Cardiac septum (tissue), 1 donor: ENCODE measurements at places on chromosomes 5 and 9. TPM values are rescaled to one million over a fixed set of nuclear protein-coding genes. Genes with fewer than 3 reads are reported as not detected.
A peak's percentile ranks its signal among the peaks of the same experiment; 100 is the strongest.

SLC25A2 gene
- not detected for total RNA-seq

NIPAL4 gene
- 0.30 TPM for total RNA-seq

MOB3B gene
- total RNA-seq, result 0.51 TPM

SLCO6A1 gene
- total RNA-seq, result not detected

HAND1 gene
- 18.3 TPM for total RNA-seq

SLC6A19 gene
- total RNA-seq, result 0.05 TPM

FOXI1 gene
- not detected for total RNA-seq

EGFL7 gene
- total RNA-seq, result 85.3 TPM

LCN1 gene
- not detected for total RNA-seq

IFNA21 gene
- total RNA-seq, result not detected

LRRC14B gene
- total RNA-seq, result 8.5 TPM

NKD2 gene
- total RNA-seq, result 3.6 TPM

DNA sequence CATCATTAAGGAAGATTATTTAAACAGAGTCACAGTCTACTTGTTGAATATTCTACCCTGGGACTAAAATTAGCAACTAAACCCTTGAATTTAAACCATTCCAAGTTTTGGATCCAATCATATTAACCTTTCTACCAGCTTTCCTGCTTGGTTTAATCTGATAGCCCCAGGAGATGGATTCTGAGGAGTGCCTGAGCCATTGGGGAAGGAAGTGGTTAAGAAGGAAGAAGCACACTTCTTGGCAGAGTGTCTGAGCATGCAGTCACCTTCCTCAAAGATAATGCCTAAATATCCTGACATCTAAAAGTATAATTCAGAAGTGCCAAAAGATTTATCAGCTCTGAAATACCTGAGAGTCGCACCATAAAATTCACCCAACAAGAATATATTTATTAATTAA lies 74.1 kb upstream of the SNCAIP start:
- DNase-seq, result no peak

GRCh38 chr5:126531543-126532120 lies 63.4 kb downstream of the ALDH7A1 start:
- DNase-seq, result no peak

GRCh38 chr5:149320791-149321330 lies 24.4 kb upstream of the GRPEL2 start:
- DNase-seq, result peak; percentile 90

- DNase-seq, result no peak
Measured at GRCh38 chr9:131995382-131995781, 84.3 kb downstream of the MED27 start.

DNA sequence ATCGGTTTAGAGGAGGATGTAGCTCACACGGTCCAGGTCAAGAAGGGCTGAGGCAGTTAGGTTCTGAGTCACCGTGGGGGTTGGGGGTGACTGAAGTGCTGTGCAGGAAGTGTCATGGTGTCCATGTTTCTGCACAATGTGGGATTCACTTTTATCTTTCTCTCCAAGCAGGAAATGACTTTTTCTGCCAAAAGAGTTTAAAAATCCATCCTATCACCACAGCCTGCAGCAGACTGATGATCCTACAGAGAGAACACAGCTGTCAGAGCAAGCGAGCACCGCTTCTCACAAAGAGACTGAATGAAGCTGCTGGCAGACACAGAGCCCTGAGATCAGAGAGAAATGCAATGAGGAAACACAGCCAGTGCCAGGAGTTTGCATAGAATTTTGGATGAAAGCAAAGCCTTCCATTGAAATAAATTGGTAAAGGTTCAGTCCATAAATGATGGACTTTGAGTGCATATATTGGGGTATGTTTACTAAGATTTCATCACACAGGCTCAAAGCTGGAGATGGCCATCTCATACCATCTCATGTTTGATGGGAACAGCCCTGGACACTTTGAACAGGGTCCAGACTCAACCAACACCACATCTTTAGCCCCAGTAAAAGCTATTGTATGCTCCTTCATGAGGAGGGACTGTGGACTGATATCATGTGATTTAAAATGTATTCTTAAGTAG lies 213.9 kb upstream of the FBXL7 start:
- DNase-seq, result no peak

GRCh38 chr5:119336845-119337580 lies 18.8 kb upstream of the TNFAIP8 start:
- no peak for DNase-seq

GRCh38 chr5:175223291-175223690 lies 220.7 kb downstream of the DRD1 start:
- no peak for DNase-seq

GRCh38 chr9:99057665-99058625 lies 47.0 kb upstream of the TGFBR1 start:
- DNase-seq, result no peak

DNA sequence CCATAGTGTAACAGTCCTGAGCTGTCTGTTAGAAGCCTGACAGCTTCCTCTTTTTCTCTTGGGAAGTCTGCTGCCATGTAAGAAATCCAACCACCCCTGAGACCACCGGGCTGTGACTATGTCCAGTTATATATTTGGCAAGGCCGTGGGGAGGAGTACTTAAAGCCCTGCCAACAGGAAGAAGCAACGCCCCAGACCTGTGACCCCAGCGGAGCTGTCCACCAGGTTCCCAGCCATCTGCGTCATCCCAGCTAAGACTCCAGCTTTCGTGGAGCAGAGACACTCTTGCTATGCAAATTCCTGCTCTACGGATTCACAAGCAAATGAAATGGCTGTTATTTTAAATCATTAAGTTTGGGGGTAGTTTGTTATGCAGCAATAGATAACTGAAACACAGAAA lies 417.3 kb downstream of the TLE4 start:
- no peak for DNase-seq

GRCh38 chr5:1930880-1931603 lies 48.3 kb upstream of the IRX4 start:
- no peak for DNase-seq

GRCh38 chr5:154866841-154867240 lies 8.4 kb downstream of the CNOT8 start:
- no peak for DNase-seq

- DNase-seq, result no peak
Measured at GRCh38 chr5:134100283-134101091, 14.0 kb upstream of the TCF7 start.

- DNase-seq, result no peak
Measured at GRCh38 chr5:61491861-61492260, 159.8 kb downstream of the ZSWIM6 start.

DNA sequence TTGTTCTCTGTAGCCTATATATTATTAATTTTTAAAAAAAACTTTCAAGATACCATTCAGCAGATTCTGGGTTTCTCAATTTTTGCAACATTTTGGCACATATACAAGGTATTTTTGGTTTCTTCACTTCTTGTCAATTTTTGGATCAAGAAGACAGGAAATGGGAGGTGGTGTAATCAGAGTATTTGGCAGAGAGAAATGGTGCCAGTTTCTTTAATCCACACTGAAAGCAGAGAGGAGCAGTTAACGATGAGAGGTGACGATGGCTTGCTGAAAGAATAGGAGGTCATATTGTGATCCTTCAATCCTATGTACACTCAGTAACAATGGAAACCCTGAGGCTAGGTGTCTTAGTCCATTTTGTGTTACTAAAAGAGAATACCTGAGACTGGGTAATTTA lies 16.4 kb downstream of the NNT start:
- DNase-seq, result no peak

GRCh38 chr9:129737479-129738274 lies 15.2 kb downstream of the PTGES start:
- DNase-seq, result peak; percentile 93

DNA sequence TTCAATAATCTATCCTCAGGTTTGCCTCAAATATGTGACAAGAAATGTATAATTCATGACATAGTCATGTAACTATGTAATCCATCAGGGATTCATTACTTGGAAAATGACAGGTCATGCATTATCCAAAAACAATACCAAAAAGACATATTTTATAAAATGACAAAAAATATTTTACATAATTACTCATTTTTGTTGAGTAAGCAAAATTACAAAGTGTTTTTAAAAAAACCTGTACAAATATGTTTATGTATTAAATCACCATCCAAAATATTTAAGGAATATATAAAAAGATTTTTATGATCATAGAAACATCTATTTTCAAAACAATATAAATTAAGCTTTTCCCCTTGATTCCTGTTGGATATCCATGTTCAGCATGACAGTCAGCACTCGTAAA lies 36.7 kb upstream of the ITGA2 start:
- no peak for DNase-seq

- DNase-seq, result no peak
Measured at GRCh38 chr5:29387384-29387783, 1806.1 kb upstream of the CDH6 start.

DNA sequence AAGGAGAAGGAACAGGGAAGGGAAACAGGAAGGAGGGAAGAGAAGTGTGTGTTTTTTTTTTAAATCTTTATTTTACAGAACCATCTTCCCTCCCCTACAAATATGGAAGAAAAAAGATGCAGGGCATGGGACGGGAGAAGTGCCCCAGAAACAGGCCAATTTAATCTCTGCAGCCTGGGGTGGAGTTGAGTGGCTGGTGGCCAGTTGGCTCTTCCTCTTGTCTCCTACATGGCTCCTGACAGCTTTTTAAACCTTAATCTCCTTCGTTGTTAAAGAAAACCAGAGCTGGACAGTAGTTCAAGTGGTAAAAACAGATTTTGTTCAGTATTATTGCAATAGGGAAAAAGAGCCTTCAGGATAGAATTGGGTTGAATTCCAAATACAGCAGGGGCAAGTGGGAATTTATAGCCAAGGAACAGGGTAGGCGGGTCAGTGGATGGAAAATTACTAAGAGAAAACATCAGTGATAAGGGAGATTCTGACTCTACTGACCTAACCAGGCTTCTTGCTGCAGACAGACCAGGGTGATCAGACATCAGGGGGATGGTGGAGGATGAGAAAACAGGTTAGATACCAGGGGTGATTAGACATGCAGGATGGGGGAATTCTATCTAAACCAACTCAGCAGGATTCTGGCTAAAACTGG lies 125.1 kb upstream of the CLINT1 start:
- no peak for DNase-seq

DNA sequence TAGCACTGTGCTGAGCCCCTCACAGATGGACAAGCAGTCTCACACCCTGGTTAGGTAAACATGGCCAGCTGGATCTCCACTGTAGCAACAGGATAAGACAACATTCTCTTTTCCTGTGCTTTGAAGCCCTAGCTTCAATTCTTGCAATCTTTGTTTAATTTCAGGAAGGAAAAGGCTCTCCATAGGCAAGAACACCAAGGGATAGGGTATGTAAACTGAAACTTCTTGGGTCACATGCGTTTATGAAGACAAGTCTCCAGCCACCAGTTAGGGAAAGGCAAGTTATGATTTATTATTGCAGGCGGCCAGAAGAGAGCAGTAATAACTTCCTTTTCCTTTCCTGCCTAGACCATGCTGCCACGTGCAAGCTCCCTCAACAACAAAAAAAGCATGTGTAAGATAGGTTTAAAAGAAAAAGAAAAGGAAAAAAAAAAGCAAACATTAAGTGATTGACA lies 50.1 kb upstream of the POU5F2 start:
- no peak for DNase-seq

DNA sequence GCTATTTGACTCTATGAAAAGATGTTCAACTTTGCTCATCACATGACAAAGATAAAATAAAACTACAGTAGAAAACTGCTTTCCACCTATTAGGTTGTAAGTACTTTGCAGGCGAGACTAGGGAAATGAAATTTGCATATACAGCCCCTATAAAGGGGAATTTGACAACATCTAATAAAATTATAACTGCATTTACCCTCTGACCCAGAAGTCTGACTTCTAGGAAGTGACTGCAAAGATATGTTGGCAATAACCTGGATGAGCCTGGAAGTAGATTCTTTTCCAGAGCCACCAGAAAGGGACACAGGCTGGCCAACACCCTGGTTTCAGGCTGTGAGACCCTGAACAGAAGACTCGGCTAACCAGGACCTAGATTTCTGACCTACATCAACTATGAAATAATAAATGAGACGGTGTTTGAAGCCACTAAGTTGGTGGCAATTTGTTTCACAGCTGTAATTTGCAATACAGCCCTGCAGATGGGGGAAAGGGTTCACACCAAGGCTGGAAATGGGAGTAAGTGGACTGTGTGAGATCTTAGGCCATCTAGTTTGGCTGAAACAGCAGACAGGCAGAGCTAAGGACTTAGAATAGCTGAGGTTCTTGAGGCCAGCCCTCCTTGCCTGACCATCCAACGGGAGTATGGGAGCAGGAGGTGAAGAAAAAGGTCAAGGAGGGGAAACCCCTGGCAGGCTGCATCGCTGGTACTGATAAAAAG lies 106.6 kb downstream of the SIL1 start:
- no peak for DNase-seq

- DNase-seq, result no peak
Measured at GRCh38 chr5:102528600-102528999, 29.8 kb upstream of the SLCO6A1 start.

- no peak for DNase-seq
Measured at GRCh38 chr9:121620325-121620673, 31.1 kb upstream of the DAB2IP start.

- no peak for DNase-seq
Measured at GRCh38 chr9:110334183-110334582, 3.5 kb downstream of the TXNDC8 start.

GRCh38 chr5:167479779-167480178 lies 811.7 kb upstream of the WWC1 start:
- no peak for DNase-seq

DNA sequence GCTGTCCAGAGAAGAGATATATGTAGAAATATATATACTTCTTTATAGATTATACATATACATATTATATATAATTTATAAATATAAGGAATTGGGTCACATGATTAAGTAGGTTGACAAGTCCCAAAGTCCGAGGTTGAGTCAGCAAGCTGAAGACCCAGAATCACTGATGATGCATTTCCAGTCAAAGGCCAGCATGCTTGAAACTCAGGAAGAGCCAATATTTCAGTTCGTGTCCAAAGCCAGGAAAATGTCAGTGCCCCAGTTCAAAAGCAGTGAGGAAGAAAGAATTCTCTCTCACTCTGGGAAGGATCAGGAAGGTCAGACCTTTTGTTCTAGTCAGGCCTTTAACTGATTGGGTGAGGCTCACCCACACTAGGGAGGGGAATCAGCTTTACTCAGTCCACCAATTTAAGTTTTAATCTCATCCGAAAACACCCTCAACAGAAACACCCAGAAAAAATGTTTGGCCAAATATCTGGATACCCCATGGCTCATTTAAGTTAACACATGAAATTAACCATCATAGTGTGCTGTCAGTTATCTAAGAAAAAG lies 42.0 kb upstream of the LVRN start:
- DNase-seq, result no peak
